ENCODE measurements at places on chromosomes 1 and 21.

GRCh38 chr1:116571215-116571919 is 541 bp upstream of the CD58 start:
- DNase-seq = no peak

DNA sequence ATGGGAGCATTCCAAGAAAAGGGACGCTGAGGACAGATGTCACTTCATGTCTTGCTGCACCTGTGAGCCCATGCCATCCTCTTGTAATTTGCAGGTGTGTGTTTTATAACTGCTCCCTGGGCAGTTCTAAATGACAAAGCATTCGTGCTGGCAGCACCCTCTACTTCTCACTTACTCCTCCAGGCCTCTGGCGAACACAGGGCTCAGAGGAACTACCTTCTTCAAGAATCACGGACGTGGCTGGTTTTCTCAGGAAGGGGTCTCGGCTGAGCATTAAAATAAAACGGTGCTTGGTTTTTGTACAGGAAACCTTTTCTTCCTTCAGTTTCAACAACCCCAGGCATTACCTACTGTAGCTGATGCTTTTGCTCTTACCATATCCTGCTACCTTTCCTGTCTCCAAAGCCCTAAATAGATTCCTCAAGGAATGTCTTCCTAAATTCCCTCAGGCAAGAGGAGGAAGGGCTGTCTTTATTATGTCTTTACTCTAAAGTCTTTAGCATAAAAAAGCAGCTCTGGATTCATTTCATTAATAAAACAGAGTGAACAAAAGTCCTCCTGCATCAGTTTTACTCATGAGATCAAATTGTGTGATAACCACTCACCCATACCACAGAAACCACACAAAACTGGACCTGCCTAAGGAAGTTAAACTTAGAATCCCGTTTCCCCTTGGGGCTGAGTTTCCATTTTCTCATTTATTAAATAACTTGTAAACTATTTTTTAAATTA is 79.0 kb upstream of the MAP10 start:
- no peak for DNase-seq

DNA sequence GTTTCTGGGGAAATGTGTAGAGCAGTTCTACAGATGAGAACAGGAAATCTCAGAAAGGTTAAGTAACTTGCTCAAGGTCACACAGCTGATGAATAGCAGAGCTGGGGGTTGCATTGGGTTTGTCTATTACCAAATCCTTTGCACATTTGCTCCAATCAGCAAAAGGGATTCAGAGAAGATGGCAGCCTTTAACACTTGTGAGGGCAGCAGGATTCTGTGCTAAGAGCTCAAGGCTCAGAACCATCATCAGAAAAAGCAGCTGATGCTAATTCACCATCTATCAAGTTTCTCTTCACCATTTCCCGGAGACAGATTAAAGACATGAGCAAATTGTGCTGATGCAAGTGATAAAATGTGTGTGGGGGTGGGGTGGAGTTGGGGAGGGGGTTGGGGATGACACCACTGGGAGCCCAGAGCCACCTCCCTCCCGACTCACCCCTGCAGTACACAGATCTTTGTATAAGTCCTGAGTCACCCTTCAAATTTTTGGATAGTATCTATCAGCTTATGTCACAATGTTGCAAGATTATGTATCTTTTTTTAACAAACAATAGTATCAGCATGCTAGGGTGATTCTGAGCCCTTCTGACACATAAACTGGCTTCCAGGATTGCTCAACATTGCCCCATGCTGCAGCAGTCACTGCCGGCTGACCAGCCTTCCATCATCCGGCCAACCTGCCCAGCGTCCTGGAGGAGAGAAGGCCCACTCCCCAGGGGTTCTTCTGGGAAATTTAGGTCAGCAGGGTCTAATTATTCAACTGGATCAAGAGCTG is 2.8 kb upstream of the SPSB1 start:
- peak; percentile 58 for DNase-seq

DNA sequence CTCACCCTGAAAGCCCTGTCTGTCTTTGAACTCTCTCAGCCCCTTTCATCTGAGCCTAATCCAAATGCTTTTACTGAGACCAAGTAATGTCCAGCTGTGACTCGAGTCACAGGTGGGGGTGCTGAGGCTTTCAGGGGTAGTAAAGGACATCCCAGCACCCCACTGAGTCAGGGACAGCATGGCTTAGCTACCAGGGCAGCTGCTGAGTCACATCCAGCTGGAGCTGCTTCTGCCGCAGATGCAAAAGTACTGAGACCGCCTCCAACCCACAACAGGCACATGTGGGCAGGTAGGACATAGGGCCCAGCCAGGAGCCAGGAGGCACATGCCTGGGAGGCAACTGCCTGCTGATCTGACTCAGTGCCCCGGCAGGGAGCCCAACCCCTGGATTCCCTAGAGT is 6.7 kb upstream of the VSIG8 start:
- no peak for DNase-seq

Measured in AG04449 (cell line).